Fibroblast of skin of right quadriceps (primary cell): ENCODE measurements at places on chromosomes 5 and 9.

GRCh38 chr9:130672466-130672865, 8.1 kb downstream of the PRDM12 start:
- DNase-seq = no peak

- peak; percentile 51 for DNase-seq
Observed at GRCh38 chr5:65809817-65810531, 88.0 kb downstream of the NLN start.

- no peak for DNase-seq
Observed at GRCh38 chr5:142864290-142865260, 94.4 kb downstream of the ARHGAP26 start.

DNA sequence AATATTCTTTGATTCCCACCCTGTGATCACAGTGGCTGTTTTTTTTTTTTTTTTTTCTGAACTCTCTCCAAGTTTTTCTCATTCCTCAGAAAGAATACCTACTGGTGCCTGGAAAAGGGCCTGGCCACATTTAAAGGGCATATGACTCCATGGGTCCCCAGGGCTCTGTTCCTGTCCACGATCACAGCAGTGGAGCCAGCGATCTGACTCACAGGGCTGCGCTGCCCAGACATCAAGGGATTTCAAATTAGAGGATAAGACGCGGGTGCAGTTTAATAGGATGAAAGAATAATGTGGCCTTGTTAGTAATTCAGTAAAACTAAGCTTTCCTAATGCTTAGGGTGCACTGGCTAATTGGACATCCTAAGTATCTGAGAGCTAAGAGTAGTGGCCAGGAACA, 175.1 kb upstream of the MSX2 start:
- no peak for DNase-seq

GRCh38 chr5:65704621-65705239, 17.2 kb downstream of the SGTB start:
- DNase-seq = no peak

DNA sequence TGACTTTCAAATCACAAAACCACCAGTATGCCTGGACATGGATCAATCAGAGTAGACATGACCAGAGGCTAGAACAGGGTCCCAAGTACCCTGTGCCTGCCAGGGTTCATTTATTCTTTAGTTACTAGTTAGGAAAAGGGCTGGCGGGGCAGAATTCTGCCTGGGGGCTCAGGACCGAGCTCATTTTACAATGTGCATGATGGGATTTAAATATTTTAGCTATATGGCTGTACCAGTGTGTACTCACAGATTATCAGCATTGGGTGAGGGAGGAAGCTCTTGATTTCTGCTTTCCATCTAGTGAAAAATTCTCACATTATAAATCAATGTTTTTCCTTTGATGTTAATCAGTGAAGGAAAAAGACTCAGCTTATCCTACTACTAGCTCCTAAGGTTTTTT, 1511.1 kb downstream of the EFNA5 start:
- DNase-seq = no peak

DNA sequence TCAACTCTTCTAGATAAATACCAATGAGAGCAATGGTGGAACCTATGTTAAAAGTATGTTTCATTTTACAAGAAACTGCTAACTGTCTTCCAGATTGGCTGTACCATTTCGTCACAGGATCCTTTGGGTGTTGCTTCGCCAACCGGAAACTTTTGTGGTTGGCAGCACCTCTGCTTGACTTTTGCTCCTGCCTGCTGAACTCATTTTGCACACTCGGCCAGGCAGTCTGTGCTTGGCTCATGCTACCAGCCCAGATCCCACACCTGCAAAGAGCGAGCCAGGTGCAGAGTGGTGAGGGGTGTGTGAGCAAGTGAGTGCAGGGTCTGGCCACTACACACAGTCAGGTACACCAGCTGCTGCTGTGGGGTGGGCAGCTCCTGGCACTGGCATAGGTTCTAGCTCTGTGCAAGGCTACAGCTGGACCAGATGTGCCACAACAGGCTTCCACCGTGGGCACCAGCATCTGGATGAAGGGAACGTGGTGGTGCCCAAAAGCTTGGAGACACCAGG, 422.3 kb downstream of the PRR16 start:
- no peak for DNase-seq

- DNase-seq = no peak
Observed at GRCh38 chr9:134929193-134930158, 11.8 kb upstream of the FCN1 start.

DNA sequence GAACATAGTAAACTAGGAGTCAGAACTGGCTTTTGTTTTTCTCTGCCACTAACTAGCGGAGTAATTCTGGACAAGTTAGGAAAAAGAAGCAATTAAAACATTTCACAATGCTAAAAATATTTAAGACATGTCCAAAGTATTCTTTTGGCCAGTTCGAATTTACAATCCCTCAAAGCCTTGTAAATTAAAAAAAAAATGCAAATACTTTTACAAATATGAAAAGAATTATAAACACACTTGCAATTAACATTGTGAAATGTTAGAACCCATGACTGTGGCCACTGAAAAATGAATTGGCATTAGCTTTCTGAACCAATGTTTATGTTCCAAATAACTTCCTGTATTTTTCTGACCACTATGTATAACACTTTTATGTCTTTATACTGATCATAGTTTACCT, 2.2 kb downstream of the RAD1 start:
- peak; percentile 68 for DNase-seq

DNA sequence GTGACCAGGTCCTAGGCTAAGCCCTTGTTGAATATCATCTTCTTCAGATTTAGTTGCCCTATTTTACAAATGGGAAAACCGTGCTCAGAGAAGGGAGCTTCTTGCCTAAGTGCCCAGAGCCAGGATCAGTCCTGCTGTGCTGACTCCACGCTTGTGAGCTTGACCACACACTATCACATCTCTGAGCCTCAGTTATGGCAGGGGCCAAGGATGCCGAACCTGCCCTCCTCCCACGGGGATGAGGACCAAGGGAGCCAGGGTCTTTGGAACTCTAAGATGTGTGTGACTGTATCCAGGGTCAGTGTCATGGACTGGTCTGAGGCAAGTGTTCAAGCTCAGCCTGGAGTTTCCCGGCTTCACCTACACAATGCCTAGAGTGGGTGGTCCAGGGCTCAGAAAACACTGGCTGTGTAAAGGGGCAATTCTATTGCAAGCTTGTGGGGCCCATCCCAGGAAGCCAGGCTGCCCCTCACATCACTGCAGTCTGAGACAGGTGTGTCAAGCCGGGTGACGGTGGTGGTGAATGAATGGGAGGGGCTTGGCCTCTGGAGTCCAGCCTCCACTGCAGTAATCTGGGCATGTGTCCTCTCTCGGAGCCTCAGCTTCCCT, 235.7 kb downstream of the PBX3 start:
- no peak for DNase-seq

GRCh38 chr9:126125992-126126409, 200.6 kb upstream of the MVB12B start:
- no peak for DNase-seq

DNA sequence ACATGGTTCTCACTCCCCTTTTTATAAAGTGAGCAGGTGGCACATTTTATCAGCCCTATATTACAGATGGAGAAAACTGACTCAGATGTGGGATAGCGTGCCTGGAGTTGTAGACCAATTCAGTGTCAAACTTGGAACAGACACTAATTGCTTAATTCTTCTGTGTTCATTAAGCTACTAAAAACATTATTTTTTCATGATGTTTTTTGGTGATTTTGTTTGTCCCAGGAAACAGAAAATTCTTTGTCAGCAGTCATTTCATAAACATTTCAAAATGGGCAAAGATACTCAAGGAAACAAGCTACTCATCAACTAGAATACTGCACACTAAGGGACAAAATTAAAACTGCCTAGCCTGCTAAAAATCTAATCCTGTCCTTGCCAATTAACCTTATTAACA, 2.2 kb downstream of the ABHD17B start:
- no peak for DNase-seq
